Lung microvascular endothelial cell (primary cell): ENCODE measurements at places on chromosomes 16 and 17. TPM values are rescaled to one million over a fixed set of nuclear protein-coding genes. Genes with fewer than 3 reads are reported as not detected.

DNA sequence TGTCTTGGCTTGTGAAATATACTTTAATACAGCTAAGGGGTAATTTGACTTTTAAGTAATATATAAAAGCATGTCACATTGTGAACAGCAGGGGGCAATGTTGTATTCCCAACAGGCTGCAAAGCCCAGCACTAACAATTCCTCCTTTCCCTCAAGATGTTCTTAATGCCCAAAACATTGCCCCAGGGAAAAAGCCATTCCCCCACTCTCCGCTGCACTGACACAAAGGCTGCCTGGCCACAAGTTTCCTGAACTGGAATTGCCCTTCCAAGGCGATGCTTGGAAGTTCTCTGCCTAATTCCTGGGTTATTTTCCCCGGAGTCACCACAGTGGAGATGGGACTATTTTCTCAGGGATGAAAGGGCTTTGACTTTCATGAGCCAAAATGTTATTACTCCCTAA, 27.2 kb downstream of the CLEC16A start:
- peak; percentile 83 for DNase-seq

- DNase-seq = no peak
Measured at GRCh38 chr16:88614818-88615580, 23.4 kb upstream of the IL17C start.

DNA sequence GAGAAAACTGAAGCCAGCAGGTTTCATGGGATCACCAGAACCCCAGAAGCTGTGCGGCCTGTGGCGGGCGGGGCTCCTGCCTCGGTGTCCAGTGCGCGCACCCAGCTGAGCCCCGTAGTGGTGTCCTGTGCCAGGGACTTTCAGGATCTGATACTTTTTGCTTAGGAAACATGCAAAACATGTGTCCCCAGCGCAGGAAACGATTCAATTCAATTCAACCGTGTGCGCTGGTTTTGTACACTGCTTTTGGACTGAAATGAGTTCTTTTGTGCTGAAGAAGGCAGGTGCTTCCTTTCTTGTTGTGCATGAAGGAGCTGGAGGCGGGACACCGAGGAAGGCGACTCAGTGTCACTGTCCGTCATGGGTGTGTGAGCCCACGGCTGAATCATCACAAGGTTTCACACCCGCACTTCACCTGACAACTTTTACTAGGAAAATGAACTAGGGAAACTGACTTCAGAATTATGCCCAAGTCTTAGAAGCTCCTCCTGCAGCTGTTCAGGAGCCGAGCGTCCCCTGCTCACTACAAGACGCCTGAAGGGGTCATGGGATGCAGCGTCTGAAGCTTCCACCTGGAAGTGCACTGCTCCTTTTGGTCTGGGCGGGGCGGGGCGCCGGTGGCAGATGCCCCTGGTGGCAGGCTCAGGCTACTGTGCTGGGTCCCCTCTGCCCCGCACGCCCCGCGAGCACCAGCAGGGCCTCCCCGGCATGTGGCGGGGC, 31.4 kb upstream of the ZNF750 start:
- DNase-seq = peak; percentile 36

The TMEM114 gene
- total RNA-seq = not detected in 2 replicates

The RASD1 gene
- 2.6 and 3.8 TPM in 2 replicates for total RNA-seq

DNA sequence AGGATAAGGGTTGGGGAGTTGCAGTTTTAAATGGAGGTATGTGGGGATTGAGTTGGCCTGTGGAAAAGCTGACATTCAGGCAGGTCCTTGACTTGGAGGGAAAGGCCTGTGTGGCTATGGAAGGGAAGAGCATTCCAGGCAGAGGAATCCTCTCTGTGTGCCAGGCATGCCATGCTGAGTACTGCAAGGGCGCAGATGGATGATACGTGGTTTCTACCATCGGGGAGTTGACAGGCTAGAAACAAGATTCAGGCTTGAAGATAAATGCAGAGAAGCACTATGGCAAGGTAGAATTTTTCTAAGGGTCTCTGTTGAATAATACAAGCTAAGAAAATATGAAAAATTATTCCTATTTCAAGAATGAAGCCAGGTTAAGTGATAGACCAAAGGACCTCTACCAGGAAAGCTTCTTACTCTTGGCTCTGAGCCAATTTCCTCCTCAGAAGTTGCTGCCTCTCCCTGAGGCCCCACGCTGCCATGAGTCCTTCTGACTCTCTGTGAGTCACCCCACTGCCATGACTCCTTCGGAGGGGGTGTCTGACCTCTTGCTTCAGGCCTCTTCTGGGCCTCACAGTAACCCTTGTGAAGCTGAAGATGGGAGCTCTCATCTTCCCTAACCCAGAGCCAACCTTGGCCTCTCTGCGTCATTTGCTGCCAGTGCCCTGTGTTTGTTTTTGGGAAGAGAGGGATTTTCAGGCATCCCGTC, 75.8 kb downstream of the WNT3 start:
- DNase-seq = peak; percentile 88

DNA sequence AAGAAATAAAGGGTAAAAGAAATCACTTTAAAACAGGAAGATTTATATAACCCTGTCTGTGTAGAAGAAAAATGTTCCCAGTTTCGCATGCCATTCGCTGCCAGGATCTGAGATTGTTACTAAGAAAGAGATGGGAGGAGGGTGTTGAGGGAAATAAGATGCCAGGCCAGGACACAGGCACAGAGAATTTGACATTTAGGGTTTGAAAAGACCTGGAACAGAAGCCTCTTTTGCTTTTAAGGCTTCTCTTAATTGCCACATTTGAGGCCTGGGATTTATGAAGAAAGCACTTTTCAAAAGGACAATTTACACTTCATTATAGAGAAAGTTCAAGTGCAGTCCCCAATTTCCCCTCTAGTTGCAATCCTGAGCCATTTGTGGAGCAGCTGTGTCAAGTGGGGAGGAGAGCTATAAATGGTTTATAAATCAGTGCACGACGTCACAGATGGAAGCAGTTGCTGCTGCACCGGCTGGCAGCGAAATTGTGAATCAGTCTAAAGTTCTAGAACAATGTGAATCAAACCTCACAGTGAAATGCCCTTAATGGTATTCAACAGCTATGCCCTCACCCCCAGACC, 26.5 kb upstream of the C16orf87 start:
- DNase-seq = peak; percentile 58

DNA sequence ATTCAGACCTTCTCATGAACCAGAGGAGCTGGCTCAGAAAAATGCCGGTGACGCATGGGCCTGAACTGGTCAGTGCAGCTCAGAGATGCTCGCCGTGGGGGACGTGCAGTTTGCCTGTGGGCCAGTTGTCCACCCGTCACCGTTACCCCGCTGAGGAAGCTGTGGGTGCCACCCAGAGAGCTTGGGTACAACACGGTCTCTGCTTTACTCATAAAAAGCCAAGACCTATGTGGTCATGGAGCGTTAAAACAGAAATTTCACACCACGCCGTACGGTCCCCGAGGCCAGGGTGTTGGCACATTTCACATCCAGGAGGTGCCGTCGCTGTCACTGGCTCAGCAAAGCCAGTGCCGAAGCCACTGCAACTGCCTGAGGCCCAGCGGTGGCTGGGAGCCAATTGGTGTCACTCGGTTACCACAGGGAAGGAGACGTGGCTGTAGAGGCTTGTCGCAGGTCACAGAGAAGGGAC, 120.9 kb downstream of the METRNL start:
- peak; percentile 53 for DNase-seq

GRCh38 chr16:46658925-46659324, 30.1 kb downstream of the VPS35 start:
- DNase-seq = no peak
